ENCODE measurements at places on chromosomes 7 and 10. TPM values are rescaled to one million over a fixed set of nuclear protein-coding genes. Genes with fewer than 3 reads are reported as not detected.

- DNase-seq, result no peak
Observed at GRCh38 chr7:30313793-30314192, 29.4 kb downstream of the ZNRF2 start.

The SCART1 gene
- total RNA-seq, result 1.3 TPM

The EPHA1 gene
- total RNA-seq, result under 0.01 TPM

DNA sequence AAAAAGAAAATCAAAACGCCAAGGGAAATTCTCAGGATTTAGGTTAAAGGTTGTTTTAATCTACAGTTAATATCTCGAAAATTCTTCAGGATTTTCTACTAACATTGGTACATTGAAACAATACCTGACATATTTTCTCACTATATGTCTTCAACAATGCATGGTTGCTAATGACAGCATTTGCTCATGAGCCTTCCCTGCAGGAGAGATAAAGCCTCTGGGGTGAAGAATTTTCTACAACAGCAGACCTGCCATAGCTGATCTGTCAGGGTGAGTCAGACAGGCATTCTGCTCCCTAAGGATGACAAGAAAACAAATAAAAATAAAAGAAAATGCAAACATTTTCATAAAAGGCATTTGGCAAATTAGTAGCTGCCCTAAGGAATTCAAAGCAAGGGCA lies 11.7 kb upstream of the GPR37 start:
- no peak for DNase-seq

GRCh38 chr7:41928781-41929180 lies 225.9 kb upstream of the INHBA start:
- peak; percentile 78 for DNase-seq

DNA sequence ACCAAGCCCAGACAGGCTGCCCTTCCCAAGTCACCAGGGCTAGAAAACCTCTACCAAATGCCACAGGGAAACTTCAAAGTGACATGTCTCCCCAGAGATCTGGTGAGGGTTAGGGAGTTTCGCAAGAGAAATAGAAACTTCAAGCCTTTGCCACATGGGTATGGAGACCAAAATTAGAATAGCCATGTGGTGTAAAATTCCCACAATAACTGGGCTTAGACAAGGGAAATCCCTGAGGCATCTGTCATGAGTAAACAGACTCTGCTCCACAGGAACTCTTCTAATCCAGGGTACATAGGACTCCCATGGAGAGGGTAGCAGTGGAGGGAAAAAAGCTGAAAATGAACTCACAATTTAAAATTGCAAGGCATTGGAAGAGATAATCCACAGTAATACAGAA lies 14.3 kb downstream of the ADAM12 start:
- peak; percentile 26 for DNase-seq

- no peak for DNase-seq
Observed at GRCh38 chr10:91335147-91335546, 75.0 kb upstream of the HECTD2 start.

DNA sequence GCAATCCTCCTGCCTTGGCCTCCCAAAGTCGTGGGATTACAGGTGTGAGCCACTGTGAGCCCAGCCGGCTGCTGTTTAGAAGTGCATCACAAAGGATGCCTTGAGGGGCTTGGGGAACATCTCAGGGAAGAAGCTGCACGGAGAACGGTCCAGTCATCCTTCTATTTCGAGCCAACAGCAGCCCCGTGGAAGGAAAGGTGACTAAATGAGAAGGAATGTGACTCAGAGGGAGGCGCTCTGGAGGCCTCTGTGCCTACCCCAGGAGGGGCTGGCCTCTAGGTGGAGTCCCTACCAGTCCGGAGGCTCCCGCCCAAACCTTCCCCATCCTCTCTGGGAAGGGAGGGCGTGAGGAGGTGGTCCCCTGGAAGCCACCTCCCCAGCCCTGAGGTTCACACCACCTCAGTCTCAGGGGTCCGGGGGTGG lies 76.2 kb downstream of the CTBP2 start:
- DNase-seq, result peak; percentile 95

DNA sequence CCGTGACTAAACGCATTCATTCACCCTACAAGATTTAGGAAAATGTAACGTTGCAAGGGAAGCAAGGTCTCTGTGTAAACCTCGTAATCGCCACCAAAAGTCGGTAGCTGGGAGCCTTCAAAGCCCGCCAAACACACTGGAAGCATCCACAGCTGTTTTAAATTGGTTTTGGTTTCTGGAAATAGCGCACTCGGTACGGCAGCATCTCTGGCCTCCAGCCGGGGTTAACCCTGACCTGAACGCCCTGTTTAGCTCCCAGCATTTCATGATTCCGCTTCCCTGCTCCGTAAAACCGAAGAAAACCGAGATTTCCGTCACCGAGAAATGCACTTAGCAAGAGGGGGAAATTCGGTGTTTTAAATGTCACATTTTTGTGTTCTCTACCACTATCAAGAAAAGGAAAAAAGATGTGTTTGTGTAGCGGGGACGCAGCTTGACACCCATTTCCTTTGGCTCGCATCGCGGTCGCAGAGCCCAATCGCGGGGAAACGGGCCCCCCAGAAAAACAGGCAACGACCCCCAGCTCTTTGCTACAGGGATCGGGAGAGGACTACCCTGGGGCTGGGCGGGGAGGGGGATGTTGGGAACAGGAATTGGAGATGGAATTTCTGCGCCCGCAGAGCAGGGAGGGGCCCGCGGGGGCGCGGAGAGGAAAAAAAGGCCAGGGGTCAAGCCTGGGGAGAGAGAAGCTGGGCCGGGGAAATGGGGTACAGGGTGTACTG lies 646 bp downstream of the SGCE start:
- DNase-seq, result peak; percentile 67

DNA sequence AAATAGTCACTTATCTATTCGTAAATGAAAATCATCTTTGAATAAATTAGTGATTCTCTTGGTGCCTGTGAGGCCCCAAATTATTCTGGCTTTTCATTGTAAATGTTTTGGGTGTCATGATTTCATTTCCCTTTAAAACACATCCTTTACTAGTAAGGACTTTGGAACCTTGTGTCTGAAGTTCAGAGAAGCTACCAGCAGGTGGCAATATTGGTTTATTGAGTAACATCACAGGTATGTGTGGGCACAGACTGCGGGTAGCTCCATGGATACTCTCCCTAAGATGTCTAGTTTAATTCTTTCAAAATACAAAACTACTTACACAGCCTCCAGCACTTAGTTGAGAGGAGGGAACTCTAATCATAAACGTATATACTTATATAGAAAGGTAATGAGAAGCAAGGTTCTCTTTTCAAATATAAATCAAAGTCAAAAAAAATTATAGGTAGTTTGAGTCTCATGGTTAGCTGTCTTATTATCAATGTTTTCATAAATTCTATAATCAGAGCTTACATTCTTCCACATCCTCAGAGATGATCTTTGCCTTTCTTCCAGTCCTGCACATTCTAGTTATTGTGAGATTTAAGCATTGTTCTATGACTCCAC lies 449.6 kb downstream of the GRM8 start:
- DNase-seq, result peak; percentile 55

- DNase-seq, result peak; percentile 54
Observed at GRCh38 chr7:152527610-152528032, 91.8 kb upstream of the KMT2C start.

DNA sequence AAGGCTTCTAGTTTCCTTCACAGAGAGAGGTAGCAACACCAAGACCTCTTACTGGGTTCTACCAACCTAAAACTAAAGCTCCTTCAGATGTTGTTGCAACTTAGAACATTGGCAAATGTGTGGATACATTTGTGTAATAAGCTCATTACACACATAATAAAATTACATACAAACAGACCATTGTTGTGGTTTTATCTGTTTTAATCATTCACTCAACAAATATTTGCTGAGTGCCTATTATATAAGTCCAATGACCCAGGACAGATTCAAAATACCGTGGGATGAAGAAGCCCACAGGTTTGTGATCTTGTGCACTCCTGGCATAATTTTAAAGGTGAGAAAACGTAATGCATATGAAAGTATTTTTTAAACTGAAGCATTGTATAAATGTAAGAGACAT lies 160.4 kb upstream of the NPVF start:
- no peak for DNase-seq

The CALML5 gene
- total RNA-seq, result not detected

DNA sequence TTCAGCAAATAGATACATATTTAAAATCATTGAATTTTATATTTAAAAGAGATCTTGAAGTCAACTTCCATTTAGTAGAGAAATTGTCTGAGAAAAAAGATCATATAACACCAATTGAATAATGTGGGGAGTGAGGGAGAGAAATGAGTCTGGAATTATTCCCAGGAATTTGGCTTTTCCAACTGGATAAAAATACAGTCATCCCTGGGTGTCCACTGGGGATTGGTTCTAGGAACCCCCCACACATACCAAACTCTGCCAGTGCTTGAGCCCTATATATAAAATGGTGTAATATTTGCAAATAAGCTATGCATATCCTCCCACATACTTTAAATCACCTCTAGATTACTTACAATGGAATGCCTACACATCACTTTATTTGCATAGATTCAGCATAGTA lies 162.8 kb upstream of the SEMA3C start:
- peak; percentile 30 for DNase-seq
